Stimulated activated CD8-positive, alpha-beta memory T cell treated with anti-CD3 and anti-CD28 coated beads, Interleukin-4, amount 100 ng/mL, for 1 hour (primary cell): ENCODE measurements at places on chromosomes 13 and 19.

- DNase-seq = no peak
Measured at GRCh38 chr19:1041272-1041834, 1.4 kb downstream of the ABCA7 start.

DNA sequence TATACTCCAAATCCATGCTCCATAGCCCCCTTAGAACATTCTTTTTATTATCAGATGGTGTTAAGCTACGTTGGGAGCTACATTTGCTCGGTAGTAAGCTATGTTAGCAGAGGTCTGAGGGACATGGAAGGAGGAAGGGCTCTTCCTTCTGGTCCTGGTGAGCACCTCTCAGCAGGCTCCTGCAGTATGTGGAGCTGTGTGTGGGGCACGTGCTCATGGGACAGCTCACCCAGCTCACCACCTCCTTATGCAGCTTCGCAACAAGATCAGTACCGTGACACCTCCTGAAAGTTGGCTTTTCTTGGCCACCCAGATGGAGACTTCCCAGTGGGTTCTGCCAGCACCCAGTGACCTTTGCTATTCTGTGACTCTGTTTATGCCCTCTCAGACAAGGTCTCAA, 400.5 kb upstream of the SLC10A2 start:
- DNase-seq = no peak

DNA sequence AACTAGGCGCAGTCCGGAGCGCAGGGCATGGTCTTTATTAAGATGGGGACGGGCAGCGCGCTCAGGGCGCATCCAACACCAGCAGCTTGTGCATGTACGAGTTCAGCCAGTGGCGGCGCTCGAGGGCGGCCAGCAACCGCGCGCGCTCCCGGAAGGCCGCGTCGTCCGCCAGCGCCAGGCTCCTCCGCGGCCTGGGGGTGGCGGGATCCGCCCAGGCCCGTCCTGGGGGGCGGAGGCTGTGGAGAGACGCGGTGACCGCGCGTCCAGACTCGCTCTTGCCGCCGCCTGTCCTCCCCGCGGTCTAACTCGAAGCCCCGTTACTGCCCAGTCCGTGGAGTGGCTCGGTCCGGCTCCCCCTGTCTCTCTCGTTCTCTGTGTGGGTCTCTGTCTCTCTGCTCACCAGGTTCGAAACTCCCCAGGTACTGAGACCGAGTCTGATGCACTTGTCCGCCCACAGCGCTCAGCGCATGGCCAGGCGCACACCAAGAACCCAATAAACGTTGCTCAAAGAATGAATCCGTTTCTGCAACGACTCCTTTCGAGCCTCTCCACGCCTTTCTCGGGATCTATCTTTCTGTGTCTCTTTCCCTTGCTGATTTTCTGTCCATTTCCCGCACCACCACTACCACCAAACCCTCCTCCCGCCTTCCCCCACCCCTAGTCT, 702 bp downstream of the PTH2 start:
- DNase-seq = no peak

- no peak for DNase-seq
Measured at GRCh38 chr13:25632166-25632888, 260.6 kb downstream of the ATP8A2 start.

DNA sequence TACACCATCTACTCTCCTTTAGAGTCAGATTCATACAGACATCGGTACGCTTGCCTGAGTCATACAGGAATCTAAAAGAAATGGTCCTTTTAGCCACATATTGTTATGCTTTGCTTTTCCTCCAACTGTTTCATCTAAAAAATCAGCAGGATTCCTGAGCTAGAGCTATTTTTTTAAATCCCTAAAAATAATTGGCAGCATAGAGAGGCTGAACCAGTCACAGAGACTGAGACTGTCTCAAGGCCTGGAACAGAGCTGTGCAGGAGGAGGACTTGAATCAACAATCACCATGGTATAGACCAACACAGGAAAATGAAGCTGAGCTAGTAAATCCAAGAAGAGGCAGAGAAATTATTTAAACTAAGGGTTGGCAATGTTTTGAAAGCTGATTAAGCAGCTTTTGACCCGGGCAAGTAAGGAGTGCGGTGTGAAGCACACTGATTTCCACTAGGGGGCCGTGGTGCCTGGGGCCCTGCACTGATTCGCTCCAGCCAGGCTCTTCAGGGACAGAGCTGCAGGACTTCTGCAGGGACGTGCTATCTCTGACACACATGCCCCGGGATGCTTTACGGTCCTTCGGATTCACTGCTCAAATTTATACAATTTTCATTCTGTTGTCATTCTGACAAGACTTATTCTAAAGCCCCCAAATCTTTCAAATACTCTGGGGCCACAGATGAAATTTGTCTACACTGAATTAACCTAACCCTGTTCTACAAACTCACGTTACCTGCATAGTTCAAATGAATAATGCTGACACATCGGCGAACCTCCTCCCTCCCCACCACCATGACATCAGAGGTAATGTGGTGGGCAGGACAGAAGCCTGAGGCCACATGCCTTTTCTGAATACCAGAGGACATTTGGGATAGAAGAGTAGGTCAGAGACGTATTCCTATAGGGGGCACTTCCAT, 87.6 kb upstream of the SLC15A1 start:
- peak; percentile 11 for DNase-seq

DNA sequence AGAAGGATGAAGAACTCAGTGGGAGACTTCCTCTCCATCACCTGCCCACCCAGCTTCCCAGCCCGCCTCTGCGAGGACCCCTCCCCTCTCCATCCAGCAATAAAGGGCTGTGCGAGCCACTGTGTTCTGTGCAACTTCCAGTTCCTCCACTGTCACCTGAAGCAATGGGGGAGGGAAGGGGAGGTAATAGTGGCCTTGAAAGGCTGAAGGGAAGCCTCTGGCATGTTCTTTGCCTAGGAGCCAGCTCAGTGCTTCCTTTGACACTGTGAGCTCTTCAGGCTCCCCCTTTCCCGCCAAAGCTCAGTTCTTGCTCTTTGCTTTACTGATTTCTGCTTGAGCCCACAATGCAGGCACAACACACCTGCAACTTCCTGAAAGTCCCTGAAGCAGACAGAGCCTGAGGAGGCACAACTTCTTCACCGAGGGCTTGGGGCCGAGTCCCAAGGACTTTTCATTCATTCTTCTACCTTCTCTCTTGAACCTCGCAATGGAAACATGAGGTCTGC, 73.2 kb upstream of the DOCK9 start:
- DNase-seq = no peak

DNA sequence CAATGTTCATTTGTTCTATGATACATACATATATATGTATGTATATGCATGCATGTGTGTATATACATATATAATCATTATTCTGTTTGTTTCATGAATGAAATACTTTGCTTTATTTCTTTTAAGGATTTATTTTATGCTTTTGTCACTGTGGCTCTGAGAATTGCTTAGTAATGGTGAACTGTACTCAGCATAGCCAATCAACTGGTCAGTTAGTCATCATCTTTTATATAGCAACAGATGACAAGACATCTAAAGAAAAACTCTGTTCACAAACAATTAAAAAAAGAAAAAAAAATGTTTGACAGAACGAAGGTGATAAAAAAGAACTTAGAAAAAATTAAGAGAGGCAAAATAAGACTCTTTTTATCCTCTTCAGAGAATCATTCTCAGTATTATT, 1440.3 kb downstream of the PCDH9 start:
- no peak for DNase-seq

DNA sequence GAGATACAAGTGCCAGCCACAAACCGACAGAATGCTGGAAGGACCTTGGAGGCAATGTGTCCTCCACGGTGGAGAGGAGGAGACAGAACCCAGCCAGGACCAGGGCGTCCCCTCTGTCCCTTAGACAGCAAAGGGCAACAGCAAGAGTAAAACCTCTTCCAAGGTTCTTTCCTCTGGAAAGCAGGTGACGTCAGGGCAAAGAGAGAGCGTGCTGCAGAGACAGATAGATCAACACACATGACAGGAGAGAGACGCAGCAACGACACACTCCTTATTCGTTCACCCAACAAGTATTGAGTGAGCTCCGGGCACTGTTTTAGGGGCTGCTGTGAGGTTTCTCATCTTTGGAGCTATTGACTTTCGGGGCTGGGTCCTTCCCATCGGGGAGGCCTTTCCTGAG, 1.3 kb upstream of the GALP start:
- DNase-seq = no peak
